SJCRH30 (cell line): ENCODE measurements at places on chromosomes 16 and 17.

- DNase-seq: no peak
Measured at GRCh38 chr17:36144981-36145729, 31.3 kb downstream of the TBC1D3B start.

- DNase-seq: no peak
Measured at GRCh38 chr17:68288375-68288774, 2.6 kb downstream of the SLC16A6 start.

GRCh38 chr16:66552286-66553177, at the start of gene CKLF:
CKLF (plus strand) TSS chr16:66552576; CDS start chr16:66552716, 140 bp downstream.
- DNase-seq: peak; percentile 92

DNA sequence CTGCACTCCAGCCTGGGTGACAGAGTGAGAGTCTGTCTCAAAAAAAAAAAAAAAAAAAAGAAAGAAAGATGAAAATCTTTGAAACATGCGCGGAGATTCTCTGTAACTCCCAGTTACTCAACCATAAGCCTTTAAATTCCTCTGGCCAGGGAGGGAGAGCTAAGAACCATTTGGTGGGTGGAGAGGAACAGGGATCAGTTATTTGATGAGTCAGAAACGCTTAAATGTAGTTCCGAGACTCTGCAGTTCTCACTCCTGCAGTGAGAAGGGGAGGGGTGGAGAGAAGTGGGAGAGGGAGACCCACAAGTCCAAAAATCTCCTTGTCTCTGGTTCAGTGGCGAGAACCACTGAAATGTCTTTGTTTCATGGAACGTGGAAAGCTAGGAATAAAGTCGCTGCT, 266.7 kb downstream of the SOX9 start:
- peak; percentile 85 for DNase-seq

GRCh38 chr17:3907483-3908216, 8.6 kb downstream of the P2RX1 start:
- no peak for DNase-seq
